MCF 10A (cell line): ENCODE measurements at places on chromosomes 2 and 18. TPM values are rescaled to one million over a fixed set of nuclear protein-coding genes. Genes with fewer than 3 reads are reported as not detected.

The GPR55 gene
- total RNA-seq: not detected in 2 replicates

The ATP8B1 gene
- 1.4 and 1.8 TPM in 2 replicates for total RNA-seq

The WIPF1 gene
- 6.0 and 6.2 TPM in 2 replicates for total RNA-seq

The EIF5B gene
- 45.6 and 55.5 TPM in 2 replicates for total RNA-seq

The FRZB gene
- total RNA-seq: 0.09 and 0.20 TPM in 2 replicates
